ENCODE measurements at places on chromosomes 1 and 21.

GRCh38 chr1:95232646-95233318, 1.2 kb upstream of the RWDD3 start:
- no peak for DNase-seq

GRCh38 chr21:41570791-41571355, 62.9 kb upstream of the TMPRSS2 start:
- DNase-seq: peak; percentile 49

DNA sequence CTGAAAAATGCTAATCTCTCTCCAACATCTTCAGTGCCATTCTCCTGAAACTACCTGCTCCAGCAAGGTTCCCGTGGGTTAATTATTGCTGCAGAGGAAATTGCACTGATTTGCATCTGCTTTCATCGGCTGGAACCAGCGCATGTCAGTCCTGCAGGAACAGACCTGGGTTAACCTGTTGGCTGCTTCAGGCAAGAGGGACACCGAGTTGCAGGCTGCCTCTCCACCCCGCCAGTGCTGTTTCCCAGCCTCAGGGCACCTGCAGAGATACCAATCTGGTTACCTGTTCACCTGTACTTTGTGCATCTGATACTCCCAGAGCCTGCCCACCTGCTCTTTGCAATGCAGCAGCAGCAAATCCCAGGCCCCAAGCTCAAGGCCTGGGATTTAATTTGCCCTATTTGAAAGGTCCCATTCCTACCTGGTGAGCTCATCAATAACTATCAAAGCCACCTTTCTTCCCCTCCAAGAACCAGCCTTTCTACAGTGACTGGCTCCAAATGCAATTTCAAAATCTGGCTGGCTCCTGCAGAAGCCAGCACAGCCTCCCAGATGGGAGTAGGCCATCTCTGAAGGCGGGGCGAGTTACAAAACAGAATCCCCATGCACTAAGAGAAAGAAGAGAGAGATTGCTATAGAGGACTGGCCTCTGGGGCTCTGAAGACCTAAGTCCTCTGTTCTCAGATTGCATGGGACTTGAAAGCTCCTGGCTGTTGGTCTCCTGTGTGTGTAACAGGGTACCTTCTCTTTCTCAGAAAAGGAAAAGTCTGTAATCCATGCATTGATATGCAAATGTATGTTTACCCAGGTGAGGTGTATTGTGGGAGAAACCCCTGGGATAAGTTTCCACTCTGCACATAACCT, 67.8 kb downstream of the TOMM20 start:
- DNase-seq: no peak

- DNase-seq: no peak
Measured at GRCh38 chr1:207954104-207954503, 43.2 kb upstream of the CD34 start.

DNA sequence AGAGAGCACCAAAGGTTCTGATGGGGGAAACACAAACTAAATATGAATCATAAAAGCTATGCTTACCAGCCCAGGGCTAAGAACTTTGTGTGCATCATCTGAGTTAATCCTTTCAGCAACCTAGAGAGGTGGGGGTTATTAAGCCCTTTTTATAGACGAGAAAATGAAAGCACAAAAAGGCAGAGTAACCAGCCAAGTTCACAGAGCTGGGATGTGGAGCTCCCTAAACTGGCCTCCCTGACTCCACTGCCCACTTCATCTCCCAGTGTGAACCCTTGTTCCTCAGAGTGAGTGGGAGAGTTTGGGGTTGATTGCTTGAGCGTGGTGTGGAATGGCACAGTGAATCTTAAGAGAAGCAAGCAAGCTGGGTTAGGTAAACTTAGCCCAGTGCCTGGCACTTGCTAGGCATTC, 10.8 kb upstream of the BCAR3 start:
- DNase-seq: peak; percentile 26

GRCh38 chr21:42392731-42393442, 3.0 kb downstream of the TMPRSS3 start:
- DNase-seq: no peak

DNA sequence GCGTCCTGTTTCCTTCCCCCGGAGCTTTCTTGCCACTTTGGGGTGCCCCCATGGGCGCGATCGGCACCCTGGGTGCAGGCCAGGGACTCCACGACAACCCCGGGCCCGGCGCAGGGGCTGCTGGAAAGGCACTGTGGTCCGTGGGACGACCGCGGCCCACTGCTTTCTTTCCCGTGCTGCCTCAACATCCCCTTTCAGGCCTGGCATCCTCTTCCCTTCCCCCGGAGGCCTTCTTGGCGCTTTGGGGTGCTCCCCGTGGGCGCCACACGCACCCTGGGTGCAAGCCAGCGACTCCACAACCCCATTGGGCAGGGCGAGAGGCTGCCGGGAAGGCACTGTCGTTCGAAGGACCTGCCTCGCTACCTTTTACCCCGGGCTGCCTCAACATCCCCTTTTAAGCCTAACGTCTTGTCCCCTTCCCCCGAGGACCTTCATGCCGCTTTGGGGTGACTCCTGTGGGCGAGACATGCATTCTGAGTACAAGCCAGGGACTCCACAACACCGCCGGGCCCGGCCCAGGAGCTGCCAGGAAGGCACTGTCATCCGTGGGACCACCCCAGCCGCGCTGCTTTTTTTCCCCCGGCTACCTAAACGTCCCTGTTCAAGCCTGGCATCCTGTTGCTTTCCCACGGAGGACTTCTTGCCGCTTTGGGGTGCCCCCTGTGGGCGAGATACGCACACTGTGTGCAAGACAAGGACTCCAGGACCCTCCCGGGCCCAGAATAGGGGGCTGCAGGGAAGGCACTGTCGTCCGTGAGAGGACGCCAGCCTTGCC, 137.8 kb downstream of the LIPI start:
- DNase-seq: no peak

DNA sequence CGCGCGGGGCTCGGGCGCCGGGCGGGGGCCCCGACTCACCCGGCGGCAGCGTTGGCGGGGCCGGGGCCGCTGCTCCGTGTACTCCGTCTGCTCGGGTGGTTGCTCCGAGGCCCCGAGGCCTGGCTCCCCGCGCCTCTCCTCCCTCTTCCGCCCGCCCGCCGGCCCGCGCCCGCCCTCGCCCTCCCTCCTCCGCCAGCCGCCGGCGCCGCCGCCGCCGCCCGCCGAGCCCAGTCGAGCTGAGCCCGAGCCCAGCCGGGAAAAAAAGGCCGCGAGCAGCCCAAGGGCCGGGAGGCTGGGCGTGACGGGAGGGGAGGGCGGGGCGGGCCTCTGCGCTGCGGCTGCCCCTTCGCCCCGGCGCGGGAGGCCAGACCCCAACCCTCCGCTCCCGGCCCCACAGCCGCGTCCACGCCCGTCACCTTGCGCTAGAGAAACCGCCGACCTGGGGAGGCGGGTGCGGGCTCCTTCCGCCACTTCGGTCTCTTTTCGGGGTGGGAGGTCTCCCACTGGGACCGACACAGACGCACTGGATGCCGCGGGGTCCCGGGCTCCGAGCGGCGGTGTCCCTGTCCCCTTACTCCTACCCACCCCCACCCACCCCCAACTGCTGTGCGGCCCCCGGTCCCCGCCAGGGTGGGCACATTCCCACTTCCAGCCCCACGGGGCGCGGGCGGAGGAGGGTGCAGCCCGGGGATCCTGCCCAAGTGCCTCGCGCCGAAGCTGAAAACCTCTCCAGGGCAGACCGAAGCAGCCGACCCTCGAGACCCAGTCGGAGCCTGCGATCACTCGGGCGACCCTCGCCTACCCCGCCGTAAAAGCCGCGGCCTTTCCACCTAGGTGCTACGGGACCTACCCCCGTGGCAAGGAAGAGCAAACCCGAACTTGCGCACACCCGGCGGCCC, at the start of gene CERS2:
Gene CERS2, minus strand, starts transcription at position 256 of the 899 bp plus-strand sequence. CDS start 5,745 bp downstream, outside the sequence.
- peak; percentile 81 for DNase-seq

DNA sequence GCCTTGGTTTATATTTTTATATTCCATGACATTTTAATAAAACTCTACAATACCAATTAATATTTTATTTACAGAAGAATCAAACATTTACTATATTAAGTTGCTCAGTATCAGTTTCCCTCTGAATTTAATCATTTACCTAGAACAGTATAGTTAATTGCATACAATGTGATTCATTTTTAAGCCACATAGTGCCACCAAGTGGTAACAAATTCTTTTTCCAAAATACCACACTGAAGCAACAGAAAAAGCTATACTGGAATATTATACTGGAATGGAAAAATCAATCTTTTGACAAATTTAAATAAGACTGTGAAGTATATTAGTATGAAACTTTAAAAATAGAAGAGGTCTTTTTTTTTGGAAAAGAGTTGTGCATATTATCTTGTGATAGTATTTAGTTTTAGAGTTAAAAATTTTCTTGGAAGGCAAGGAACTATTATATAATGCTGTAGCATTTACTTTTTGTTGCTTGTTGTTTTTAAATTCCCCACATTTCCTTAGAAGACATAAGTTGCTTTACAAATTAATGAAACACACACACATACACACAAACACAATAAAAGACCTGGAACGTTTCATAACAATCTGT, 57.3 kb downstream of the ZNF644 start:
- DNase-seq: peak; percentile 21

- DNase-seq: peak; percentile 65
Measured at GRCh38 chr1:35539824-35540261, 17.4 kb downstream of the KIAA0319L start.

GRCh38 chr1:26288311-26288941, 8.5 kb downstream of the SH3BGRL3 start:
- peak; percentile 80 for DNase-seq

- no peak for DNase-seq
Measured at GRCh38 chr1:2160451-2161300, 33.9 kb downstream of the FAAP20 start.

- no peak for DNase-seq
Measured at GRCh38 chr1:3105167-3105863, 36.3 kb downstream of the PRDM16 start.

DNA sequence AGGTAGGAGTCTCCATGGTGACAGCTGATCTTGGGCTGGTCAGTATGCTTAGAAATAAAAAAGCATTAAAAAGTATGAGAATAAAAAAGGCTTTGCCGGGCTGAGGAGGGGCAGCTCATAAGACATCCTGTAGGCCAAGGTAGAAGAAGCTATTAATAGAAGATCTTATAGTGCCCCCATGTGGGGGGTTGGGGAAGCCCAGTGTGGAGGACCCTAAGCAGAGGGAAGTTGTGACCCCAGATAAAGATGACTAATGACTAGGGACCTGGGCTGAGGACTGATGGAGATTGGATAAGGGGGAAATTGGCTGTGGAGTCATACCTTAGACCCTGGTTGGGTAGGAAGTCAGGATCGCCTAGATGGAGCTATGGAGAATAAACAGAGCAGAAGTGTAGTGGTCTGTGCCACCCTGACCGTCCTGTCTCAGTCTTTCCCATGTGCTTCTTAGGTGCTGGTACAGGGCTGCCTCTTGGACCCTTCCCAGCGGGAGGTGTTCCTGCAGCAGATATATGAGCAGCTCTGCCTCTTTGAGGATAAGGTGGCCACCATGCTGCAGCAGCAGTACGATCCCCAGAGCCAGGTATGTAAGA, 25.0 kb downstream of the SZT2 start:
- DNase-seq: peak; percentile 74

- no peak for DNase-seq
Measured at GRCh38 chr1:31943546-31944184, 5.5 kb upstream of the PTP4A2 start.

GRCh38 chr1:62954758-62955157, 170.8 kb downstream of the ATG4C start:
- DNase-seq: no peak

DNA sequence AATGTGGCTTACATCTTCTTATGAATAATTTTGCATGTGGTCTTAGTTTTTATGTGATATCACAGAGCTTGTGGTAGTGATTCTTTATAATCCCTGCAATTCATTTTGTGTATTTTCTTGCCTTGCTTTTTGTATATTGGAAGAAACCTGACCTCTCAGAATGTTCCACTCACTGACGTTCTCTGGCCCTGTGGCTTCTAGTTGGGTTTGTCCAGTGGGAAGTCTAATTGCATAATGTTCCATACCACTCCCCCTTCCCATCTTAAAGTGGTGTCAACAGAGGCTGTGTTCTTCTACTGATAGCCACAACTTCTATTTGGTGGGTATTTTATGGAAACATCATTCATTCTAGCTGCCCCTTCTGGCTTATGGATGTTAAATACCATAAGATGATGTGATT, 225.3 kb downstream of the BACH1 start:
- no peak for DNase-seq

GRCh38 chr1:90400131-90400530, 317.0 kb downstream of the BARHL2 start:
- DNase-seq: no peak

- DNase-seq: no peak
Measured at GRCh38 chr1:229869240-229869639, 197.8 kb upstream of the GALNT2 start.

DNA sequence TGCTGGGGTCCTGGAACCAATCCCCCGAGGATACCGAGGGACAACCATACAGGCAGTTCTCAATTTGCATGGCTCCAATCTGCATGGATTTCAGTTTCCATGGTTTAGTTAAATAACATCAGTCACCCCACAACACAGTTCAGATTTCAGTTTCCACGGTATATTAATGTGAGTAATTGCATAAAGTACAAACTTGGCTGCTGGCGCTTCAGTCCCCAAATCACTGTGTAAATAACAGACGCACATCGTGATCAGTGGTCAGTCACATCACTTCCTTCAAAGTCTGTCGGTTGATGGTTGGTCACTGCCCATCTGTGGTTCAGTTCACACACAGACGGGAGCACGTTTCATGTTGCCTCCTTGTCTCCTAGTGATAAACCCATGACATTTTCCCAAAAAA, 66.4 kb upstream of the LPGAT1 start:
- no peak for DNase-seq

DNA sequence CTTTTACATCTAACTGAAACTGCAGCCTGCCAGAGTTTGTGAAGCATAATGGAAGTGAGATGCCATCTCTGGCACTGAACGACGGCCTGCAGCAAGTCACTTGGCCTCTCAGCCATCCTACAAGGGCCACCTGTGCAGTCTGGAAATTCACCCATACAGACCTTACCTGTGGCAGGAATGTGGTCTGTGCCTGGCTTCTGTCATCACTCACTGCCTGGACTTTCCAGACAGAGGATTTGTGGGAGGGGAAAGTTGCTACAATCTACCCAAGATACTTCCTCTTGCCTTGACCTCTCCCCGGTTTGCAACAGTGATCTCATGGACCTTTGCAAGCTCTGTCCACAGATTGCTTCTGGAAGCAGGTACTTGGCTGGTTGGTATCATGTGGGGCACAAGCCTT, 58.4 kb upstream of the ATP1B1 start:
- DNase-seq: peak; percentile 83

DNA sequence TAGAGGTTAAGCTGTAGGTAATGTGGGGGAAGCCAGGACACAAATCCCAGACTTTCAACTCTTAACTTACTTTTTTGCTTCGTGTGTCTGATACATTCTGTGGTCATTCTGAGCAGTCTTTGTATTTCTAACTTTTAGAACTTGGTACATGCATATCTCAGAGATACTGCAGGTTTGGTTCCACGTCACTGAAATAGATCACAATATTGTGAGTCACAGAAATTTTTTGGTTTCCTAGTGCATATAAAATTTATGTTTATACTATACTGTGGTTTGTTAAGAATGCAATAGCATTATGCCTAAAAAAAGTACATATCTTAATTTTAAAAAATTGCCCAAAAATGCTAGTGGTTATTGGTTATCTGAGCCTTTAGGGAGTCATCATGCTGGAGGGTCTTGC, 3.2 kb downstream of the URB2 start:
- DNase-seq: no peak

- DNase-seq: no peak
Measured at GRCh38 chr1:244200596-244200995, 149.5 kb downstream of the ZBTB18 start.
